ENCODE measurements at places on chromosomes 16 and 17.

DNA sequence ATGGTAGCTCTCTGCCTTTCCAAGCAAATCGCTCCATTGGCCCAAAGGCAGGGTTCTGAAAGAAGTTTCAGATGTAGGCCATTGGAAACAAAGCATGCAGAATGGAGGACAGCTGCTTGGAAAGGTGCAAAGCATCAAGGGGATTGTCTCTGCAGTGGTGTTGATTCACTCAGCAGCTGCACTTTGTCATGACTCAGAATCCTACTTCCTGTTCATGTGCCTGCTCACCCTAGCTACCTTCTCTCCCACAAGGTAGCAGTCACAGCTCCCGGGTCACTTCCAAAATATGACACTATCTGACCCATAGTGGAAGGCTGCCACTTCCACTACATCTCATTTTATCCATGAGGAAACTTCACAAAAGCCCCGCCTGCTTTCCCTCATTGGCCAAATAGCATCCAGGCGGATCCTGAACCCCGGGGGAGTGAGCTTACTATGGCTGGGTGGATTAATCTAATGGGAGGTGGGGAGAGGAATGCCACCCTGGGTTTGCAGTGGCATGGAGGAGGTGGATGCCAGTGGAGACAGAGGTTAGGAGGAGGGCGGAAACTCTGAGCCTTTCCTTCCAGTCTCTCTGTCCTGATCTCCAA is 74.7 kb upstream of the NKD1 start:
- no peak for DNase-seq

- DNase-seq, result no peak
These were observed 14.4 kb downstream of the ASPSCR1 start for GRCh38 chr17:81991684-81992305.

GRCh38 chr17:17021194-17021863 is 20.9 kb upstream of the MPRIP start:
- no peak for DNase-seq

GRCh38 chr17:48925251-48925990 is 17.2 kb downstream of the UBE2Z start:
- DNase-seq, result no peak

- DNase-seq, result no peak
These were observed 31.1 kb downstream of the SPECC1 start for GRCh38 chr17:20040216-20040615.

DNA sequence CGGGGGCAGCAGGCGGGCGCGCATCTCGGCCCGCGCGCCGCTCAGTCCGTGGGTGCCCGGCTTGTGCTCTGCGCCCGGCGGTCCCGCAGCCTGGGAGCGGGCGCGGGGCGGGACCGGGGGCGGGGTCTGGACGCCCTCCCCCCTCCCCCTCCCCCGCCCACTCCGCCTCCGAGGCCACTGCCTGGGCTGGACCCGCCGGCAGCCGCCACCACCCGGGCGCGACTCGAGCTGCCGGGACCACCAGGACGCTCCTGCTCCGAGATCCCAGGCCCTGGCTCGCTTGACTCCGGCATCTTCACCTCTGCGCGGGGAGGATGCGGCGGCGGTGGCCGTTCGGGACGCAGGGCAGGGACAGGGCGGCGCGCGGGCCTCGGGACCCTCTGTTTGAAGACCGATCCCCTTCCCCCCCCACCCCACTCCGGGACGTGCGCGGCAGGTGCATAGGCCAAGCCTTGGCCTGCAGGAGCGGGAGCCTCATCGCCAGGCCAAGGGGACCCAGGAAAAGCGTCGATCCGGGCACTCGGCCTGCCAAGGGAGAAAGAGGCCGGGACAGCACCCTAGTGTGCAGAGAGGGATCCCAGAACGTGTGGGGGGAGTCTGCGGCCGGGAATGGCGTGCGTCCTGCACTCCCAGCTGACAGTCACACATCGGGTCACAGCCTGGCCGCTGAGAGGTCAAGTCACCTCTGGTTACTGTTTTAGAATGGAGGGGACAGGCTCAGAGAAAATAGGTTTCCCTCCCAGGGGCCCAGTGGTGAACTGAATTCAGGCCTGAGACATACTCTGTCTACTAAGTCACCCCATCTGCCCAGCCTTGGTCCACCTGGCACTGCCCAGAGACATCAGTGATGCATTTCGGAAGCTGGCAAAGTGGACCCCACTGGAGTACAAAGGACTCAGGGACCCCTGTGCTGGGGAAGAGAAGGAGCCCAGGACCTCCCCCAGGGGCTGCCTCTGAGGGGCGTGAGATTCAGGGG is at the start of gene HS3ST6:
HS3ST6 (minus strand) TSS at position 65 of the 976 bp plus-strand sequence. CDS start 92 bp downstream, outside the sequence.
- no peak for DNase-seq

DNA sequence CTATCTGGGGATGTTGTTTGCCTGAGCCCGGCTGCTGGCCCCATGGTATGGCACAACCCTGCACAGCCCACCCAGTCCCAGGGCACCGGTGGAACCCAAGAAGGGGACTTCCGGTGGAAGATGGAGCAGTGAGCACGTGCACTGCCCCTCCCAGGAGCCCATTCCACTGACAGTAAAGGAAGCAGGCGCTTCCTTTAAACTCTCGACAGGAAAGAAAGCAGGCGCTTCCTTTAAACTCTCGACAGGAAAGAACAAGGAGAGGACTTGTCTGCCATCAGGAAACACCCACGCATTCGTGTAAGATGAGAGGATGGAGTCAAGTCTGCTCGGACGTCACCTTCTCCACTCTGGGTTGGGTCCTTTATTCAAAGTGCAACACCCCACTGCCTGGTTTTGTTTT is 53.7 kb downstream of the IL21R start:
- DNase-seq, result peak; percentile 69

Data from CMK (cell line).